ENCODE measurements at places on chromosomes 5 and 9. TPM values are rescaled to one million over a fixed set of nuclear protein-coding genes. Genes with fewer than 3 reads are reported as not detected.

GRCh38 chr9:98185021-98185567 is 7.3 kb downstream of the CORO2A start:
- DNase-seq: no peak

DNA sequence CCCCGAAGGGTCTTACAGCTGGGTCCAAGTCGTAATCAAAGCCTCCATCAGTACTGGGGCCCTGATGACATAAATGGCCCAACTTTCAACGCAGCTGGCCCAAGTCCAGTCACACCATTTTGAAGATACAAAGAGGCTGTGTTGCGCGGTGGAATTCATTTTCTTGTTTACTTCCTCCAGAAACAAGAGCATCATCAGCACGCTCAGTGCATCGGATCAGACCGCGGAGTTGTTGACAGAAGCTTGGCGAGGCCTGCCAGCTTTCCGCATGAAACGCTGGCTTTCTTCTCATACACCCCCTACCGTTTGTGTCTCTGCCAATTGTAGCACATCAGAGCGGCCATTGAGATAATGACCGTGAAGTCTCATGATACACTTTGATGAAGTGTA is 101.7 kb upstream of the SPATA31D4 start:
- no peak for DNase-seq

DNA sequence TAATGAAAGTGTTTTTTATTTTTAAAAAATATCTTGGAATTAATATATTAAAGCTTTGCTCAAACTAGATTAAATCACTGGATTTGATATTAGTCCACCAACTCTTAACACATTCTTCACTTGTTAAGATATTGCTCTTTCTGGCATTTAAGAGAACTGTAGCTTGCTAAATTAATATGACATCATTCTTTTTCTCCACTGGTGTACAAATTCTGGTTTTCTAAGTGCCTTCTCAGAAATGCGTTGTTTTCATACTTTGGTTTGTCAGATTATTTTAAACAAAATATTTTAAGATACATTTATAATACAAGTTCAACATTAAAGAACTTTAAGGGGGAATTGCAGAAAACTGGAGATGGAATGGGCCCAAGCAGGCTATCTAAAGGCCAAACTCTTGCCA is 87.6 kb upstream of the IFNE start:
- no peak for DNase-seq

DNA sequence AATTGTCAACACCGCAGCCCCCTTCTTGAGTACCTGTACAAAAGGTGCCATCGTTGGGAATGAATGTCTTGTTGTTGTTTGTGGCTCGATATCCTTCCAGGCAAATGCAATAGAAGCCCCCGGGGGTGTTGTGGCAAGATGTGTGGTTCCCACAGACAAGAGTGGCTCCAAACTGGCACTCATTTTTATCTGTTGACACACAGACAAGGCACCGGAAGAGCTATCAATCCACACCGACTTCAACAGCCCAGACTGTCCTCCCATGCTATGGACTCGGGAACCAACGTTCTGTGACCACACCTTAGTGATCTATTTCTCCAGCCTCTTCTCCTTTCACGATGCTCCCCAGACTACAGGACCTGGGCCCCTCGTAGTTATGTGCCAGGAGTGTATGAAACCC is 25.9 kb downstream of the SUSD1 start:
- DNase-seq: no peak

- DNase-seq: no peak
Measured at GRCh38 chr9:136903041-136903554, 16.8 kb downstream of the TRAF2 start.

- DNase-seq: no peak
Measured at GRCh38 chr5:177474002-177474476, 605 bp upstream of the DBN1 start.

DNA sequence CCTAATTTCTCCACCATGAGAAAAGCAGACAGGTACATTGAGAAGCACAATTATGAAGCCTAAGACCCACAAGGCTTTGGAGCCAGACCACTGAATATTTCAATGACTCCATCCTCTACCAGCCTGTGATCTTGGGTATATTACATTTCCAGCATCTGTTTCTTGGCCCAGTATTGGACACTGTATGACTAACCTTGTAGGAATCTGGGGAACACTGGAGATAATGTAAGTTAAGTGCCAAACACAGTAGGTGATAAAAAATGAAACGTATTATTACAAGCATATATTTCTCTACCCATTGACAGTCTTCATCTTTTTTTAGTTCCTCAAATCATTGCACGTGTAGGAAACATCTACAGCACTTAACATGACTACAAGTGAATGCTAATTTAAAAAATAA is 28.6 kb upstream of the FEM1C start:
- no peak for DNase-seq

GRCh38 chr5:64147849-64148441 is 17.7 kb upstream of the RNF180 start:
- no peak for DNase-seq

DNA sequence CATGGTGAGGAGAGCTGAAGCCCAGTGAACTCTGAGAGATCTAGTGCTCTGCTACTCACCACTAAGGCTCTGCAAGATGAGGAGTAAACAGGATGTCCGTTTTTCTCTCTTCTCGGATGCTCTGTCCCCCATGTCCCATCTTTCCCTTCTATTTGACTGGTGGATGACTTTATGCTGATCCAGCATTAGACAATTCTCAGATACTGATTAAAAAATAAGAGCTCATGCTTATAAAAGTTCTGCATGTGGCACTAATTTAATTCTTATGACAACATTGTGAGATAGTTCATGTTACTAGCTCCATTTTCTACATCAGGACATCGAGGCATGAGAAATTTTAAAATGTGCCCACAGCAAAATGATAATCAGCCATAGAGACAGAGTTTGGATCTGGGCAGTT is 77.0 kb downstream of the HMHB1 start:
- DNase-seq: no peak

GRCh38 chr9:28718226-28718625 is 1144.9 kb upstream of the C9orf72 start:
- no peak for DNase-seq

GRCh38 chr5:91956738-91957137 is 573.6 kb upstream of the ARRDC3 start:
- no peak for DNase-seq

GRCh38 chr9:18037981-18038380 is 436.0 kb upstream of the ADAMTSL1 start:
- DNase-seq: no peak

DNA sequence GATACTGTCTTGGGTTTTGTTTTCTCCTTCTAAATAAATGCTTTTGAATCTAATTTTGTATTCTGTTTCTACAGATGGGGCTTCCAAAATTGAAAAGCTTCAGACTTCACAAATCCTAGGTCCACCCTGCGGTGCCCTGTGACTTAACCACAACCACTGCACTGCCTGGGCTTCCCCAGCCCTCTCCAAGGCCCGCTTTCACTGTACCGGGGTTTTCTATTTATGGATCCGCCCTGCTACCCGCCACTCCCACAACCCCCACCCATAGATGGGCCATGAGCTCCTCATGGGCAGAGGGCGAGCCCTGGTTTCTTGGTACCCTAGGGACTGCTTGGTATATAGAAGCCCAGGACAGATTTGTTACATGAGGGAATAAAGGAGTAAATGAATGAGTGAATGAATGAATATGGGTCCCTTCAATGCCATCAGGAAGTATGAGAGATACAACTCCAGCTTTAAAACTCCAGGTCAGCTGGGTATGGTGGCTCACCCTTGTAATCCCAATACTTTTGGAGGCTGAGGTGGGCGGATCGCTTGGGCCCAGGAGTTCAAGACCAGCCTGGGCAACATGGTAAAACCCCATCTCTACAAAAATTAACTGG is 39.8 kb upstream of the NEK6 start:
- no peak for DNase-seq

DNA sequence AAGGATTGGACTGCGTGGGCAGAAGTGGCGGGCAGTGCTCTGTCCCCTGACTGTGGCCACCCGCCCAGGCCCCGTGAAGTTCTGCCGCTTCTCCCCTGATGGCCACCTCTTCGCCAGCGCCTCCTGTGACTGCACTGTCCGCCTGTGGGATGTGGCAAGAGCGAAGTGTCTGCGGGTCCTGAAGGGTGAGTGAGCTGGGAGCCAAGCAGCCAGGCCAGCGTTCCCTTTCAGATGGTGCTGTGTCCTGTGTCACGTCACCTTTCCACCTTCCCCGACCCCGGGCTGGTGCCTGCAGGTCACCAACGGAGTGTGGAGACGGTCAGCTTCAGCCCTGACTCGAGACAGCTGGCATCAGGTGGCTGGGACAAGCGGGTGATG is 2.3 kb downstream of the WDR38 start:
- no peak for DNase-seq

GRCh38 chr9:125904155-125904851 is 157.1 kb downstream of the PBX3 start:
- no peak for DNase-seq

- peak; percentile 91 for DNase-seq
Measured at GRCh38 chr9:95793924-95794828, 81.3 kb upstream of the ERCC6L2 start.

- no peak for DNase-seq
Measured at GRCh38 chr9:88706193-88707113, 171.5 kb downstream of the NXNL2 start.

DNA sequence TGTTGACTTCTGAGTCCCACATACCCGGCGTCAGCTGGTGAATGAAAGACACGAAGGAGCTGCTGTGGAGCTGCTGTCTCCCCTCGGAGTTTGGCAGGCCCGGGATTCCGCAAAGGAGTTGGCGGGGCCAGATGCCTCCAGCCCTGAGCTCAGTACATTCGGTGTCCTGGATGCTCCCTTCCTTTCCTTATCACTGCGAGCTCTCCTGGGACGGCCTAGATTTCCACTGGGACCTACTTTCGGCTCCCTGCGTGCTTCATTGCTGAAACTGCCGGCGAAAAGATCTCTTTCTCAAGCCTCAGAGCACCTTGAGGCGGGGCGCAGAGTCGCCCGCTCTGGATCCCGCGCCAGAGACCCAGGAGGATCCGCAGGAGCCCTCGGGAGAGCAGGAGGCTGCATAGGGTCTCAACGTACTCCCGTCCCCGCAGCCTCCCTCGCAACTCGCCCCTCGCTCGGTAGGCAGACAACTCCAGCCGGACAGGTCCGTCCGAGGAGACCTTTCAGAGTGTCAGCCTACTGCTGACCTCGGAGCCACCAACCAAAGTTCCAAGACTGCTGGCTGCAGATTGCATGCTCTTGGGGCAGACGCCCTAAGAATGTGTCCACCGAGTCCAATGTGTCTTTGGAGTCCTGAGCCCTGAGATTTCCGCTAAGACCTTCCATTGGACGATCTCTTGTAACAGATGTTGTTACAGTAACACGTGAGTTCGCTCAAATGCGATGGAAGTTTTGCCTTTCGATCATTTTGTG is 6.1 kb downstream of the ANXA2R start:
- no peak for DNase-seq

- no peak for DNase-seq
Measured at GRCh38 chr5:35924122-35924949, 14.1 kb downstream of the CAPSL start.

DNA sequence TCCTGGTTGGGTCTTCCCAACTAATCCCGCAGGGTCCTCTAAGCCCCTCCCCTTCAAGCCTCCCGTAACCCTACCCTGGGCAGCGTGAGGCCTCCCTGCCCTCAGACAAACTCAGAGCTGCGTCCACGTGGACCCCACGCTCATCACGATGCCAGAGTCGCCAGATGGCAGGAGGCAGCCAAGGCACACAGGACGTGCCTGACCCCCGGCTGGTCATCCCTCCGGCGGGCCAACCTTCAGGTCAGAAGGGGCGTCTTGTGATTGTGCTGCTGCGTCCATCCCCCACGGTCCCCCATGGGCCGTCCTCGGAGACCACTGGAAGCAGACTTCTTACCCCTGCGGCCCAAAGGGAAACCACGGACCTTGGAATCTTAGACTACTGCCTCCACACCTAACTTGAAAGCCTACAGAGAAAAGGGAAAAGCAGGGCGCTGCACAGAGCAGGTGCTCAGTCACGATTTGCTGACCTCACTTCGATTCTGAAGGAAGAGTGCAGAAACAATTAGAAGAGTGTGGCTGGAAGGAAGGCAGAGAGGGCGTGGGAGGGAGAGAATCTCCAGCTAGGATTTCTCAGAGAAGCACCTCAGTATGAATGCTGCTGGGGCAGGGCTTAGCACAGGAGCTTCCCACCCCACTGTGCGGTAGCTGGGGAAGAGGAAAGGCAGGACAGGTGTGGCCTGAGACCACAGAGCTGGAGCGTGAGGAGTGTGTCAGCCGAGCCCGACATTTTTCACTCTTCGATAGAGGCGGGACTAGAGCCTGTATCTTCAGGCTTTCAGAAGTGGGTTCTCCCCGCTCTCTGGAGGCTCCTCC is 174.8 kb downstream of the ERCC6L2 start:
- no peak for DNase-seq

The PCDHA11 gene
- not detected for polyA plus RNA-seq

The OR1L8 gene
- polyA plus RNA-seq: not detected

The MYO10 gene
- 37.0 TPM for polyA plus RNA-seq

The NEURL1B gene
- polyA plus RNA-seq: 1.8 TPM

The ADGRD2 gene
- not detected for polyA plus RNA-seq

The LCP2 gene
- not detected for polyA plus RNA-seq

The HSPA4 gene
- 63.8 TPM for polyA plus RNA-seq

The SPAG8 gene
- polyA plus RNA-seq: 0.58 TPM

The ZDHHC11B gene
- polyA plus RNA-seq: not detected

The MED22 gene
- polyA plus RNA-seq: 14.1 TPM

Data from AG04450 (cell line).